Natural killer cell (primary cell): ENCODE measurements at places on chromosomes 1 and 21. TPM values are rescaled to one million over a fixed set of nuclear protein-coding genes. Genes with fewer than 3 reads are reported as not detected.

- DNase-seq: no peak
Measured at GRCh38 chr1:176656257-176656995, 193.5 kb downstream of the PAPPA2 start.

GRCh38 chr1:107100331-107100984 is 40.4 kb upstream of the NTNG1 start:
- DNase-seq: no peak

DNA sequence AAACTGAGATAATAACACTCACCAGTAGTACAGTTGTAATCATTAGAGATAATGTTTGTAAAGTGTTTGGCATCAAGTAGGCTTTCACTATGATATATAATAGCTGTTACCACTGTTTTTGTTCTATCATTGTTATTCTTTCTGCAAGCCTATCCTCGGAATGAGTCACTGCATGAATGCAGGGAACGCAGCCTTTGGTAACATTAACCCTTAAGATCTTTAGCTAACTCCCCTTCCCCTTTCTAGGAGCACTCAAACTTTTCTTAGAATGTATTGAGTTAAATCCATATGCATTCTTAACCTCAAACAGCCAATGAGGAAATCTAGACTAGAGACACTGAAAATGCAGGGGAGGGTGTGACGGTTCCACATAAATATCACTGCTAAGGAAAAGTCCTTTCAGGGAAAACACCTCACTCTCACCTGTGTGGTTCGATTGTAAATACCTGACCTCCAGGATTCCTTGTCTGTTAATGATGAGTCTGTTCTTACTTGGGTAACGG is 467.3 kb downstream of the SETD4 start:
- DNase-seq: no peak

DNA sequence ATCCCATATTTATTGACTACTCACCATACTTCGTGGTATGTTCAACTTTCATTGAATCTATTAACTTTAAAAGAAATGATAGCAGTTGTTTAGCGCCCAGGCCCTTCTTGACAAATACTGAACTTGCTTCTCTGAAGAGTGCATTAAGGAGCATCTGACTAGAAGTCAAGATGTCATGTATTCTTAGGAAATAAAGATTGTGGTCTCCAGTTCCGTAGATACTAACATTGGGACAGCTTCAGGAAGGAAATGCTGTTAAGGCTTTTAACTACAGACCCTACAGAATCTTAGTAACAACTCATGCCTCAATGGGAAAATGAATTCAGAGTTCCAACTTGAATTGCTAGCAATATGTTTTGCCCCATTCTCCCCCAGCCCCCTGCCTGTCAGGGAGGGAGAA is 14.8 kb downstream of the LYST start:
- no peak for DNase-seq

DNA sequence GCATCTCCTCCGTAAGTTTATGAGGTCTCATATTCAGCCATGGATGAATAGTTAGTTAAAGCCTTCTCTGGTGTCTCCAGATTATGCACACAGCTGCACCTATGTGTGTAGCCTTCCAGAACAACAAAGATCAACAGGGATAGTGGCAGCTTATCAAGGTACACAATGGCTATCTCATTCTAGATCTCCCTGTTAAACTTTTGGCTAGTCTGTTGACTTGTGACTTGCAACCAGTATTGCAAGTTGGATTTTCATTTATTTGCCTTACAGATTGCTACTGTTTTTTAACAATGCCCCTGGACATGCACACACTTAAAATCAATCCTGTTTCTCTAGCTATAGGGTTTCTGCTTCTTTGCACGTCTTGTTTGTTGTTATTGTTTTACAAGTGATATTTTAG is 363.2 kb downstream of the OMA1 start:
- DNase-seq: no peak

DNA sequence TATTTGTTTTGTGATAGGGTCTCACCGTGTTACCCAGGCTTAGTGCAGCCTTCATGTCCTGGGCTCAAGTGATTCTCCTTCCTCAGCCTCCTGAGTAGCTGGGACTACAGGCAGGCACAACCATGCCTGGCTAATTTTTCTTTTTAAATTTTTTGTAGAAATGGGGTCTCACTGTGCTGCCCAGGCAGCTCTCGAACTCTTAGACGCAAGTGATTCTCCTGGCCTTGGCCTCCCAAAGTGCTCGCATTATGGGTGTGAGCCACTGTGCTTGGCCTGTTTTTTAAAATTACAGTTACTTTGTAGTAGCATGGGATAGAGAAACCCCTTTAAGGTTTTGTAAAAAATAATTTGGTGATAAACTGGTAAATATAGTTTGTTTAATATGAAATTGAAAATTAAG is 69.9 kb downstream of the RPS6KC1 start:
- DNase-seq: no peak

- no peak for DNase-seq
Measured at GRCh38 chr1:84101204-84101603, 42.9 kb upstream of the PRKACB start.

DNA sequence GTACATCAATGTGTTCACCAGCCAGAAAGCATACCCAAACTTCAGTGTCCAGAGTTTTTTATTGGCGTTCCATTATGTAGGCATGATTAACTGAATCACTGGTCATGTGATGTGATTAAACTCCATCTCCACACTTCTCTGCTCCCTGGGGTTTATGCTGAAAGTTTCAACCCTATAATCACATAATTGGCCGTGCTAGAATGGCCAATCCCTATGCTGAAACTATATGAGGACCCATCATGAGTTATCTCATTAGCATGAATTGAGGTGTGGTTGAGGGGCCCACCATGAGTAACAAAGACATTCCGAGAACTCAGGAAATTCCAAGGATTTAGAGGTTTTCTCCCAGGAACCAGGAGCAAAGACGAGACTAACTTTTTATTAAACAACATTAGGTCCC is 31.8 kb upstream of the FBXO28 start:
- DNase-seq: no peak

DNA sequence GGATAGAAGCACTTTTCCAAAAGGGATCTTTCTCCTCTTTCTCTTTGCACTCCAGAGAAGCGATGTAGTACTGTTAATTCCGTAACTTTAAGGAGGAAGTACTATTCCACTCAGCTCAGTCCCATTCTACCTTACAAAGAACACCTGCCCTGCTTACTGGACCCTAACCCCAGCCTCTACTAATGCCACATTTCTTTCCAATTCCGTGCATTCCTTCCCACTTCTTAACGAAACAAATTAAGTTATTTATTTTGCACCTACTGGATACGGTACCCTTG is 511 bp downstream of the NDC1 start:
- DNase-seq: no peak

DNA sequence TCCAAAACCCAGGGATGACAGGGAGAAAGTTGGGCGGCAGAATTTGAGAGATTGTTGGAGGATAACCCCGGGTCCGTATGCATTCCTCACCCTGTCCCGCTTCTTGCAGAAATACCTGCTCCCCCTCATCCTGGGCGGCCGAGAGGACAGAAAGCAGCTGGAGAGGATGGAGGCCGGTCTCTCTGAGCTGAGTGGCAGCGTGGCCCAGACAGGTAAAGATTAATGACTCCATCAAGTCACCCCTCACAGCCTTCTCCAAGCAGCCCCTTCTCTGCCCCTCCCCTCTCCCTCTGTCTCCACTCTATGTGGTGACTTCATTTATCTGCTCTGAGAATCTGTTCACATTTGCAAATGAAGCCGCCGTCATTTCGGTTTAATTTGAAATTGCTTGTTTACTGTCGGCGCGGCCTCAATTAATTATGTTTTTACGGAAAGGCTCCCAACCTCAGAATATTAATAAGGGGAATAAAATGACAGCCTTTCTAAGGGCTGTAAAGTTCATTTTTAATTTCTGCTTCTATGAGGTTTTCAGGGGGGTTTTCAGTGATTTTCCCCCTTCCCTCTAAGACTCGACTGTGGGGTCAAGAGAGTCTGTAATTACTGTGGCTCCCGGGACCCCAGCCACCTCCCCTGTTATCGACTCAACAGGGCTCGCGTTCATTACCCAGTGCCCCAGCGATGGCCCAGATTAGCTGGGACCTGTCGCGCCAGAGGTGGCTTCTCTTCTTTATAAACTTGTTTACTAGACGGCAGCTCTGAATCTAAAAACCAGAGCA is 148.3 kb downstream of the PEX14 start:
- no peak for DNase-seq

DNA sequence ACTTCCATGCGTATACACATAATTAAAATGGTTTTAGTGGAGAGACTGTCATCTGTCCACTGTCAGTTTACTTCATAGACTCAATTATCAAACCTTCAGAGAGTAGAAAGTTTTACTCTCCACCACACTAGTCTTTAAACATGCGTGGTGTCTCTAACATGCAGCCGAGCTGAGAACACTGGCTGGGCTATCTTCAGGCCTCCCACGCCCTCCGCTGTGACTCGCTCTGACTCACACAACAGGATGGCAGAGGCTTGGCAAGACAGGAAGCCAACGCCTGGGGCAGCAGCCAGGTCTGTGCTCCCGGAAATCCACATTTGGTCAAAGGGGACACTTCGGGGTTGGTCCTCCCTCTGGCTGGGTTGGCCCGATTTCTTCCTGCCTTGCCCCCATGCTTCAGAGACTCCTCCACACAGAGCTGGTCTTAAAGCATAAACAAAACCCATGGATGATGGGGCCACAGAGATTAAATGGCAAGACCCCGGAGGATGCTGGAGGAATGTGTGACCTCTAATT is 22.7 kb upstream of the IFNGR2 start:
- DNase-seq: peak; percentile 61

GRCh38 chr1:224203243-224204016 is 20.4 kb downstream of the DEGS1 start:
- no peak for DNase-seq

DNA sequence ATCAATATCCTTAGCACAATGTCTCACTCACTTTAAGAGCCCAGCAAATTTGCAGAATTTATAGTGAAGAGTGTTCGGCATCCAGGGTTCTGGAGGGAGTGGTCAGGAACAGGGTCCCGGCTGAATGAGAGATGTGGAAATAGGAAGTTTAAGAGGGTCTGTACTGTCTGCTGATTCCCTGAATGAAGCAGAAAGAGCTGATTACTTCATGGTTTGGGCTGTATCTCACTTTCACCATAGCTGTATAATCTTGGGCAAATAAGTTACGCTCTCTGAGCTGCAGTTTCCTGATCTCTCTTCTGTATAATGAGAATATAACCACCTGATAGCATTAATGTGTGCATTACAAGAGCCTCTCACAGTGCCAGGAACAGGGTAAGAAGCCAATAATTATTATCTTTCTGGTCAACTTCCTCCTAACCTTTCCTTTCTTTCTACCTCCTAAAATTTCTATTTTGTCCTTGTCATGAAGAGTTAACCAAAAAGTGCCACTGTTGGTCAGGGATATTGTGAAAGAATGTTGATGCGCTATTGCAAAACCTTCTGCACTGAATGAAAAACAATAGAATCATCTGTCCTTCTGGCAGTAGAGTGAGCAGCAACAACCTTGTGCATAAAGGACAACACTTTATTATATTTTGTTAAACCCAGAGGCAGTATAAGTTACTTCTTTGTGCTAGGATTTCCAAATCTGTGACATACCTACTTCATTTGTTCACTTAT is 14.7 kb upstream of the PTGFR start:
- DNase-seq: no peak

DNA sequence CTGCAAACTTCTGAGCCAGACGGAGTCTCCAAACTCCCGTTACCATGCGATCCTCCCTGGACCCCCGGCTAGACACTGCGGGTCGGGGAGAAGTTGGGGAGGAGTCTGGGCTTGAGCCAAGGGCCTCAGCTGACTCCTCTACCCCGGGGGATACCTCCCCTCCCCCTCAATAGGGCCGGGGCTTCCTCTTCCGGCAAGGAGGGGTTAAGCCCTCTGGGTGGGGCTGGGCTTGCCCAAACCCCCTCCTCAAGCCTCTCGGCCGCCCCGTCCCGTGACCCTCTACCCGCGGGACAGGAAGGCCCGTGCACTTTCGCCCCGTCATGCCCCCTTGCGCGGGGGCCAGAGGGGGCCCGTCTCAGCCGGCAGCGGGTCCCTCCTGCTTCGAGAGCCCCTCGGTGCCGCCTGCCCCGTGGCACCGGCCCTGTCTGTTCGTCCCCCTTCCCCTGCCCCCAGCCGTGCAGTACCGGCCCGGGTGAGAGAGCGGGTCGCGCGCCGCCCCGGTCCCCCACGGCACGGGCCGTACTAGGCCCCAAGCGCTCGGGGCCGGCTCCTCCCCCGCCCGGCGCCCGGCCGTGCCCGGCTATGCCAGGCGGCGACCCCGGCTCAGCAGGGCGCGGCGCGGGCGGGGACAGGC is 652 bp downstream of the ARL8A start:
- no peak for DNase-seq

DNA sequence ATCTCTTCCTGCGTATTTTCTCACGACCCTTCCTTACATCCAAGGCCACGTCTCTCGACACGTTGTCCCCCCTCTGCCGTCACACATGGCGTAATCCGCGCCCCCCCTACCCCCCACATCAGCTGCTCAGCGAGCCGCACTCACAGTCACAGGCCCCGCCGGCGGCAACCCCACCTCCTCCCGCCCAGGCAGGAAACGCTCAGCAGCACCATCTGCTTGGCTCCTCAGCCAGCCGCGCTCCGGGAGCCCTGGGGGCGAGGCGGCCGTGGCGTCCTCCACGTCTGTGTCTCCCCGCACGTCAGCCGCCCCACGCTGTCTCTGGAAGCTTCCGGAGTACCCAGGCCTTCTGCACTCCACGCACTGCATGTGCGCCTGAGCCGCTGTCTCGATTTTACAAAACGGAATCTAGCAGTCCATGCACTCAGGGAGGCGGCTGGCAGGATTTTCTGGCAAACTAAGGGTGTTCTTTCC is 64.6 kb downstream of the SIK1 start:
- peak; percentile 82 for DNase-seq

DNA sequence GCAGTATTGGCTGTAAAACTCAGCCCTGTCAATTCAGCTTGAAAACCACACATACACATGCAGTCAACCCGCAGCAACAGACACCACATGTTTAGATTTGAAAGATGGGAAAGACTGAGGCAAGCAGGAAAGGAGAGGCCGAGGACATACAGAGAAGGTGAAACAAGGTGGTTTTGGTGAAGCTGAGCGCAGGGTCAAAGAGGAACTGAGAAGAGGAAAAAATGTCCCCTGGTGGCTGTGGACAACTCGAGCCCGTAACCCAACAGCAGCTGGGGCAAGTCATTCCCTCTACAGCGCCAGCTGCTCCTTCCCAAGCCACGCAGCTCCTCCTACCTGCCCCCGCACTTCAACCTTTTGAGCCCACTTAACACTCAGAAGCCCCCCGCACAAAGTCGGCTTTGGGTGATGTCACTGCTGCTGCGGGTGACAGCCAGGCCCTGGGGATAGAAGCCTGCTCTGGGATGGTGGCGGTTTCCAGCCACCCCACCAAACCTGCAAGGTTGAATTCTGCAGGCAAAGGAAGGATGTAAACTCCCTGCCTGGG is 63.0 kb downstream of the KCNN3 start:
- DNase-seq: no peak

Gene BRINP2
- not detected for total RNA-seq

Gene TMEM39B
- total RNA-seq: 17.1 TPM

Gene ERMAP
- 7.5 TPM for total RNA-seq

Gene MMP23B
- 126 TPM for total RNA-seq

Gene DYNLT4
- not detected for total RNA-seq

Gene CSMD2
- not detected for total RNA-seq

Gene THBS3
- total RNA-seq: 18.6 TPM

Gene DCST2
- total RNA-seq: 0.32 TPM
